ENCODE measurements at places on chromosomes 5 and 9. TPM values are rescaled to one million over a fixed set of nuclear protein-coding genes. Genes with fewer than 3 reads are reported as not detected.

The ARSI gene
- total RNA-seq, result not detected

DNA sequence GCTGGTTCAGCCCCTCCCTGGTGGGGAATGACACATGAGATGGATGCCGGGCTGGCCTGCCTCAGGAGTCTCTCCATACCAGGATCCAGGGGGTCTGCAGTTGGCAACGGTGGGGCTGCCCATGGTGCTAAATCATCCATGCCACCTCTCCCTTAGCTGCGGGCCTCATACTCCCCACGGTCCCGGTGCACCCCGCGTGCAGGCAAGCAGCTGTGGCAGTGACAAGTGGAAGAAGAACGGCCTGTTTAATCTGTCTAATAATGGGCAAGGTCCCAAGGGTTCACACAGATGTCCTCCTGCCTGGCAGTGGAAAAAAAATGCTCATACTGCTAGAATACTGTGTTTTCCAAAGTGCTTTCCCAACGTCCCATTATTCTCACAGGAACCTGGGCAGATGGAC lies 196.9 kb upstream of the PANK3 start:
- H3K27ac ChIP-seq, result no peak overlapping the region
- H3K4me3 ChIP-seq, result no peak overlapping the region
- H3K36me3 ChIP-seq, result no peaks in the 10 kb centered on the region
- H3K4me1 ChIP-seq, result no peaks in the 10 kb centered on the region

DNA sequence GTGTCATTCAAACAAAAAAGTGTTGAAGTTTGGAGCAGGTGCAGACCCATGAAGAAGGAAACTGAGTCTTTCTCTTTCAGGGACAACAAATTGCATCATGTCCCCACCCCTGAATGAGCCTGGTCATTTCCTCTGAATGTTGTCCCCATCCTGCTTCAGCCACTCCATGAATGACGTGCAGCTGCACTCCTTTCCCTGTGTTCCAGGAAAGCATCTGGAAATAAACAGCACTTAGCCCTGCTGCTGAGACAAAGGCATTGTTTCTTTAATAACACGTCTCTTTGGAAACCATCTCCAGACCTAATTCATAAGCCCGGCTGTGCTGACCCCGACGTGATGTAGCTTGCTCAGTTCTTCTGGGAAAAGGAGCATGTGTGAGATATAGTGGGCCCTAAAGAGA lies 682.3 kb downstream of the BRINP1 start:
- no peak overlapping the region for H3K4me3 ChIP-seq
- H3K27ac ChIP-seq, result no peak overlapping the region
- H3K4me1 ChIP-seq, result no peaks in the 10 kb centered on the region
- H3K27me3 ChIP-seq, result no peaks in the 10 kb centered on the region

The ZSWIM6 gene
- total RNA-seq, result 25.7 TPM

- H3K27me3 ChIP-seq, result no peaks in the 10 kb centered on the region
- no peak for DNase-seq
- no peaks in the 10 kb centered on the region for H3K4me1 ChIP-seq
- no peak overlapping the region for H3K27ac ChIP-seq
Measured at GRCh38 chr9:108793573-108793972, 62.2 kb downstream of the ACTL7B start.

Measured in endothelial cell of umbilical vein (primary cell).